Panc1 (cell line): ENCODE measurements at places on chromosomes 7 and 10.
A peak's percentile ranks its signal among the peaks of the same experiment; 100 is the strongest.

DNA sequence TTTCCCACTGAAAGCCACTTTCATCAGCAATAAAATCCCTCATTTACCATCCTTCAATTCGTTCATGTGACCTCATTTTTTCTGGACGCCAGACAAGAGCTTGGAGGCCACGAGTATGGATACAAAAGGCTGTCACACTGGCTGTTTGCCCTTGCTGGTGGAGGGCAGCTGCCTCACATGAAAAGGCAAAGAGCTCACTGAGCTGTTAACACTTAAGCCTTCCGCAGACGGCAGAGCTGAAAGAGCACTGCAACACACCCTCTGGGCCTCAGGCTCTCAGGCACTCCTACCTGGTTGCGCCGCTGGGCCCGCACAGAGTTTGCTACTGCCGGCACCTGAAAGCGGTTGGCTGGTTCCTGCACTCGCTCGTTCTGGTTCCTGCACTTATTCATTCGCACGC lies 193.5 kb downstream of the CFTR start:
- DNase-seq, result no peak

- no peak for DNase-seq
Observed at GRCh38 chr7:116521046-116521664, 3.7 kb upstream of the CAV1 start.

DNA sequence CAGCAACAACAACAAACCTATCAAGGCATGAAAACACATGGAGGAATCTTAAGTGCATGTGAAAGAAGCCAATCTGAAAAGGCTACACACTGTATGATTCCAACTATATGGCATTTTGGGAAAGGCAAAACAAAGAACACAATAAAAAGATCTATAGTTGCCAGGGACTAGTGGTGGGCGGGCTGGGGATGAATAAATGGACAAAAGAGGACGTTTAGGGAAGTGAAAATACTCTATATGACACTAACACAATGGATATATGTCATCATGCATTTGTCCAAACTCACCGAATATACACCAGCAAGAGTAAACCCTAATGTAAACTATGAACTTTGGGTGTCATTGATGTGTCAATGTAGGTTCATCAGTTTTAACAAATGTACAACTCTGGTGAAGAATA lies 89.1 kb downstream of the SEMA3E start:
- no peak for DNase-seq

DNA sequence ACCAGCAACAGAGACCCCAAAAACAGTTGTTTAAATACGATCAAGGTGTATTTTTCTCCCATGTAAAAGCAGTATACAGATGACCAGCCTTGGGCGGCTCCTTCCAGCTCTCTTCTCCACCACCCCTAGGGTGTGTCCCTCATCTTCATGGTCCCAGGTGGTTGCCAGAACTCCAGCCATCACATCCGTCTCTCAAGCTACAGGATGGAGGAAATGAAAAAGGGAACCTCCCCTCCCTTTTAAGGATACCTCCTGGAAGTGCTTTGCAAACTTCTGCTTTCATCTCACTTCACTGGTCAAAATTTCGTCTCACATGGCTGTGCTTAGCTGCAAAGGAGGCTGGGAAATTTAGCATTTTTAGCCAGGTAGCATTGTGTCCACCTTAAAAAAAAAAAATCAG lies 59.3 kb downstream of the C10orf105 start:
- DNase-seq, result no peak

GRCh38 chr10:14603534-14604102 lies 171.1 kb downstream of the FAM107B start:
- DNase-seq, result no peak

- no peak for DNase-seq
Observed at GRCh38 chr7:36278620-36279172, 111.0 kb upstream of the ANLN start.

GRCh38 chr10:21824409-21824808 lies 179.1 kb downstream of the DNAJC1 start:
- no peak for DNase-seq

DNA sequence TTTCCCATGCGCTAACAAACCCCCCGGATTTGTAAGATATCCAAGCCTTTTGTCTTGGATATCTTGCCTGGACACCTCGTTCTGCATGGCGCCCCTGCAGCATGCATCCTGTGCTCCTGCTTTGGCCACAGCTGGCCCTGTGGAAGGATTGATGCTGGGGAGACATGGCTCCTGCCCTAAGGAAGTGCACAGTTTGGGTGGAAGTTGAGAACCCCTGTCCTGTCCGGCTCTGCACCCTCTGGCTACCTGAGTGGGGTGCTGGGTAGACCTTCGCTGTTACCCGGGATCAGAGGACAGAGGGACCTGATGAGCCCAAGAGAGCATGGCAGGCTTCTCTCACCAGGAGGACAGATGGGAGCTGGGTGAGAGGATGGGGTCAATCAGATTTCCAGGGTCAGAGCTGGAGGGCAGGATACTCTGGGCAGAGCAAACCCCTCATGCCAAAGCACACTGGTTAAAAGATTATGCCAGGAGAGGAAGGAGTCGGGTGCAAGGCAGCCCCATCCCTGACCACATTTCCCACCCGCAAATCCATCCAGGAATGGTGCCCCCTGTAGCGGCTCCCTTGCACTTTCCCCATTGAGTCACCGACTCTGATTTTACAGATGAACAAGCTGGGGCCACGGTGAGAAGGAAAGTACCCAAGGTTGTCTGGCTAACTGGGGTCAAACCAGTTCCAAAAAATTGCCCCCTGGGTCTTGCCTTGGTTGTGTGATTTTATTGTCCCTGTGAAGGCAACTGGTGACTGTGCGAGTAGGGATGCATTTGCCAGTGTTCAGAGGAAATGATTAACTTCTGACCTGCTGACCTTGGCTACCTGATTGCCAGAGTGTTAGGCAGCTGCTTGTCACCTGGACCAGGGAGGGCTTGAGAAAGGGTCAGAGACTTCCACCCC lies 290.1 kb upstream of the ZMIZ1 start:
- DNase-seq, result no peak

DNA sequence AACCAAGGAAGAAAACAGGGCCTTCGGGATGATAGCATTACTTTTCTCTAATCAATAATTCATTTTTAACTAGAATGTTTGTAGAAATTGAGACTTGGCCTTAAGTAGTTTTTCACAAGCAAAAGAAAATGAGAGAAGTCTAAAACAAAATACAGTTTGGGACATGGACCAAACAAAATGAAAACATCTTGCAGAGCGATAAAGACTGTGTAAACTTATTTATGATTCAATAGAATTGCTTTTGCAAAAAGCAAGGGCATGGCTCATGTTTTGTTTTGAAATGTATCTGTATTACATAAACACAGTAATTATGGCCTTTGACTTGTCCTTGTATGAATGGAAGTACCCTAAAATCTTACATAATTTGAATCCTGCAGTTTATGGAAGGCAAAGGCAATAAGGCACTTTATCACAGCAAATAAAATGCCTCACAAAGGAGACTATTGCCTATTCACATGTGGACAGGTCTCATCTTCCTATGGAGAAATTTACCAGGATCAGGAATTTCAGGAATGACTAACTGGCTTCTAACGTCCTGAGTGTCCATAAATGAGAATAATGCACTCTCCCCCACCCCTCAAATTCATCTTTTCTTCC lies 295.2 kb downstream of the PTEN start:
- DNase-seq, result no peak

GRCh38 chr10:53601260-53601875 lies 828.8 kb upstream of the MBL2 start:
- DNase-seq, result peak; percentile 32

DNA sequence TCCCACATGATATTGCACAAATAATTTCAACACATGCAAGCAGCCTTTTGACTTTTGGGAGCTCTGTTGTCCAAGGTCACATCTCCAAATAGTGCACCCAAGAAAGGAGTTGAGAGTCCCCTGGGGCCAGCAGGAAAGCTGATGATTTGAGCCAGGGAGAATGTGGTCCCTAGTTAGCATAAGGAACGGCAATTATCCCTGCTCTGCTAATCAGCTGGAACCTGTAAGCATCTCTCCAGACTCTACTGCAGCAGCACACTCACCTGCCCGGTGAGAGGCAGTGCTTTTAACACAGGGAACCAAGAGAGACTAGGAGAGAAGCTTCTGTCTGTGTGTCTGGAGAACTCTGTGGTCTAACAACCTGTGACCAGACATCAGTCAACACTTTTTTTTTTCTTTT lies 17.0 kb downstream of the TRPV5 start:
- no peak for DNase-seq

DNA sequence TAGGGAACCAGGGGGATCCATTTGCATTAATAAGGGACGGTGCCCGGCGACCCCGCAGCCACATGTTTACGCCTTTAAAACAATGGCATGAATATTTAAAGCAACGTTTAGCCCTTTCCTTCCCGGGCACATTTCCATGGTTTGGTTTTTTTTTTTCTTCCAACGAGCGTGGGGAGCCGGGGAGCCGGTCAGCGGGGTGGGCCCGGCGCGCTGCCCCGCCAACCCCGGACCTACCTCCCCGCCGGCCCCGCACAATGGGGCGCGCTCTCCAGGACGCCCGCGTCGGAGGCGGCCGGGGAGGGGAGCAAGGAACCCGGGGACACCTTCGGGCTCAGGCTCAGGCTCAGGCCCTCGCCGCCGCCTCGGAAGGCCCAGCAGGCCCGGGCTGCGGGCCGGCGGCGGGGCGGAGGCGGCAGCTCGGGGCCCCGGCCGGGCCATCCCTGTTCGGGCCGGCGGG lies 1.0 kb downstream of the SEPHS1 start:
- DNase-seq, result no peak

- DNase-seq, result no peak
Observed at GRCh38 chr10:78327778-78328591, 294.3 kb downstream of the RPS24 start.

DNA sequence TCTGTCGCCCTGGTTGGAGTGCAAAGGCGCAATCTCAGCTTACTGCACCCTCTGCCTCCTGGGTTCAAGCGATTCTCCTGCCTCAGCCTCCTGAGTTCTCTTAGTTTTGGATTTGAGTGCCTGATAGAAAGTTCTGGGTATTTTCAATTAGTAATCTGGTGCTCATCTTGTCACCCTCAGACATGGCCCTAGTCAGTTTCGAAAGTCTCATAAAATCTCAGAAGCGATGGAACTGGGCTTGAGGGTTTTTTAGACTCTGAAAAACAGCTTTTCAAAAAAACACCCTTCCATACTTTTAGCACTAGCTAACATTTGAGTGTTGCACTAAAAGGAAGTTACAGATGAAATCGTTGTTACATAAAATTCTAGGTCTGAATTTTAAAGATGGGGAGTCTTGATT lies 9.4 kb upstream of the PIP4K2A start:
- DNase-seq, result no peak

DNA sequence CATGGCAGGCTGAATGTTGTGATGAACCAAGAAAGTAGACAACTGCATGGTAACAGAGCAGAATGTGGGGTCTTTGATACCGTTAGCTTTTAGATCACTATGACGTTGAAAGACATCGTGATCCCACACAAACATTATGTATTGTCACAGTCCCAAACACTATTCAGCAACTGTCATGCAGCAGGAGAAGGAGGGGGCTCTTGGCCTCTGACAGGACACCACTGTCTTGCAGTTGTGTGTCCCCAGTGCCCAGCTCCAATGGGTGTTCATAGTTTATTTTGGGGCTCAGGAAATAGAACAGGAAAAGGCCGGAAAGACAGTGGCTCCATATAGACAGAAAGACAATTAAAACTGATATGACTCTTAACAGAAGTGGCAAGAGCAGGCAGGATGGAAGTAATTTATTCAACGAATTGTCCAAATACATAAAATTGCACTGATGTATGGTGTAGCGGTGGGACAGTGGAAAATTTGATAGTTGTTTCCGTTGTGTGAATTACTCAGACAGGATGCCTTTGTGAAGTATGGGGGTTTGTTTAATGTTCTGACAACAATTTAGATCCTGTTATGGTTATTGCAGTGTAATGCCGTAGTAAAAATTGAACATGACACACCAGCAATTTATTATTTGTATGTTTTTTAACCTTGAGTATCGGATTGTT lies 292.0 kb downstream of the LRMDA start:
- DNase-seq, result no peak

GRCh38 chr10:32446536-32447406 lies 831 bp downstream of the CCDC7 start:
- DNase-seq, result no peak

DNA sequence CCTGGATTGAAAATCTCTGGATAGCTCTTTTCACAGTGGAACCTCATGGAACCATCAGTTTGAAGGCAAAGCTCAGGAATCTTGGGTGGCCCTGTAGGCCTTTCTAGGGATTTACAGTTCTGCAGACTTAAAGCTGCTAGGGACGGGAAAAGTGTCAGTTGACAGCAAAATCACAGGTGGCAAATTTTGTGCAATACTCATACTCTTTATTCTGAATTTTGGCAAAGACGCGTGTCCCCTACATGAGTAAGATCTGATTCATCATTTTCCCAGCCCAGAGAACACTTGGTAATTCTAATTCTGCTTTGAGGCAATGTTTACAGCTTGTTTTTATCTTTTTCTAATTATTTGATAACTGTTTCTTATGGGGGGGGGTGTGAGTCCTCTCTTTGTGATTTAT lies 3.6 kb downstream of the LRRC17 start:
- no peak for DNase-seq

- DNase-seq, result no peak
Observed at GRCh38 chr7:81299711-81300110, 380.9 kb upstream of the SEMA3C start.

- DNase-seq, result no peak
Observed at GRCh38 chr10:29386342-29386999, 97.6 kb downstream of the LYZL1 start.

DNA sequence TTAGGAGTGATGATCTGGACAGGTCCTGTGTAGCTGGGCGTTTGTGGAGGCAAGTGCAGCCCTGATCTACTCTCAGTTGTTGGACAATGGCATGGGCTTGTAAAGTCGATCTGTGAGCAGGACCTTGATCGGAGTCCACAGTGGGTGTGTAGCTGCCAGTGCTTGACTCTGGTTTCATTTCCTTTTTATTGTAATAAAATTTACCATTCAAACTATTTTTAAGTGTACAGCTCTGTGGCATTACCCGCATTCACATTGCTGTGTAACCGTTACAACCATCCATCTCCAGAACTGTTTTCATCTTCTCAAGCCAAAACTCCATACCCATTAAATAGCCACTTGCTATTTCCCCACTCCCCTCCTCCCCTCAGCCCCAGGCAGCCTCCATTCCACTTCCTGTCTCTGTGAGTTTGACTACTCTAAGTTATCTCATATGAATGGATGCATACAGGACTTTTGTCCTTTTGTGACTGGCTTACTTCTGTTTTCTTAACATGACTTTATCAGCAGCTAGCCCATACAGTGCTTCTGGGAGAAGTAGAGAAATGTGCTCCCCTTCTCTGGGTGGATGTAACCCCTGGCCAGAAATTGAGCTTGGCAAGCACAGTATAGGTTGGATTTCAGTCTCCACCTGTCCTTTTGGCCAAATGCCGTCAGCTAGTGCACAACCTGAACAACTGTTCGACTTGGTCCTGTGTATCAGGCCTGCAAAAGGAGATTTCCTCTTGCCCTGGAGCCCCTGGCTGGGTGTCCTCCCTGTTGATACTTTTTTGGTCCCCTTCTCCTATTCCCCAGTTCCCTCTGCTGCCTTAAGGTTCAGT lies 180.0 kb downstream of the LRMDA start:
- DNase-seq, result no peak

DNA sequence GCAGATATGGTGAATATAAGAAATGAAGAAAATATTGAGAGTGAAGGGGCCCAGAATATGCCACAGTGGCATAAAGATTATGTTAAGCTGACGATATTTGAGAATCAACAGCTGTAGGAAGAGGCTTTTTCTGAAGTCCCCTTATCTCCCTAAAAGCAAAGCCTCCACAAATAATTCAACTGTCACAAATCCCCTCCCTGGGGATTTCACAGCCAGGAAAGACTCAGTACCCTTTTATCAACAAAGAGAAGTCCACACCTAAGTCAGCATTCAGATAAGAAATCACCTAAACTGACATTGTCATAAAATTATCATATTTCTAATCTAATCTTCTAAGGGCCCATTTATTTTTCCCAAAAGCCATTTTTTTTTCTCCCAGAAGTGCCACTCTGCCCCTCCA lies 284.9 kb upstream of the VWC2 start:
- DNase-seq, result no peak
